A549 treated with ZK216348 at 1 μM for 4 hours (cell line): ENCODE measurements at places on chromosomes 3 and 15. TPM values are rescaled to one million over a fixed set of nuclear protein-coding genes. Genes with fewer than 3 reads are reported as not detected.

DPPA2 gene
- not detected in 5 replicates for total RNA-seq

ANKRD34C gene
- not detected in 5 replicates for total RNA-seq

HIGD2B gene
- not detected in 5 replicates for total RNA-seq

SNRK gene
- 3.2 to 4.9 TPM (median 4.2 TPM) in 5 replicates for total RNA-seq

XCR1 gene
- not detected in 5 replicates for total RNA-seq

UPK1B gene
- 8.1 to 16.0 TPM (median 13.6 TPM) in 5 replicates for total RNA-seq

CD96 gene
- total RNA-seq: not detected in 5 replicates

TNNC1 gene
- total RNA-seq: 0.87 to 2.3 TPM (median 1.2 TPM) in 5 replicates

HRH1 gene
- 6.8 to 8.4 TPM (median 7.8 TPM) in 5 replicates for total RNA-seq

GUCA1C gene
- total RNA-seq: not detected in 5 replicates

GNL3 gene
- 81.3 to 199 TPM (median 94.2 TPM) in 5 replicates for total RNA-seq

BMF gene
- 0.87 to 1.6 TPM (median 1.1 TPM) in 5 replicates for total RNA-seq

PCBP4 gene
- total RNA-seq: 9.3 to 16.6 TPM (median 12.9 TPM) in 5 replicates
